ENCODE measurements at places on chromosomes 1 and 21. TPM values are rescaled to one million over a fixed set of nuclear protein-coding genes. Genes with fewer than 3 reads are reported as not detected.
A peak's percentile ranks its signal among the peaks of the same experiment; 100 is the strongest.

DNA sequence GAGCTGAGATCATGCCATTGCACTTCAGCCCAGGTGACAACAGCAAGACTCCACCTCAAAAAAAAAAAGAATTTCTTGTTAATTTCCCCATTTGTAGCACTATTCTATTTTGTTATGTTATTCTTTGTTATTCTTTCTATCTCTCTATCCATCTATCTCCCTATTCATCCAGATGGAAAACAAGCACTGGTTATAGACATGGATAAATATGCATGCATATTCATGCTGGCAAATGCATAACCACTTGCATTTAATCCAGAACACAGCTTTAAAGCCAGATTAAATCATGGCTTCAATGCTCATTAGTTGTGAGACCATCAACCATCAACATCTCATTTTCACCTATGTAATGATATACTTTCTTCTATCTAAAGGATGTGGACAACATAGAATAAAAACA, 21.5 kb upstream of the KLHL20 start:
- DNase-seq = no peak

GRCh38 chr1:221468546-221468945, 273.3 kb downstream of the DUSP10 start:
- DNase-seq = no peak

DNA sequence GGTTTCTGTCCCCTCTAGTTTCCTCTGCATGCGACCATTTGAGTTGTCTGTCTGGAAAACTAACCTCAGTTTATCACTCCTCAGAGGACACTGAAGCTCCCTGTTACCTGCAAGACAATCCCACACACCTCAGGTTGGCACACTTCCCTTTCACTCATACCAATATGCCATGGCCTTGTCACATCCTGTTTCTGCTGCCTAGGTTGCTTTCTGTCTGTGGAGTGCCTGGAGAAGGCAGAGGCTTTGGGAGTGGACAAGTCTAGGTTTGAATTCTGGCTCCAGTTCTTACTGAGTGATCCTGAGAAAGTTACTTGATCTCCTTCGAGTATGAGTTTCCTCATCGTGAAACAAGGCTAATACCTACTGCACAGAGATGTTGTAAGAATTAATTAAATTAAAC, 171.5 kb upstream of the CACYBP start:
- DNase-seq = no peak

DNA sequence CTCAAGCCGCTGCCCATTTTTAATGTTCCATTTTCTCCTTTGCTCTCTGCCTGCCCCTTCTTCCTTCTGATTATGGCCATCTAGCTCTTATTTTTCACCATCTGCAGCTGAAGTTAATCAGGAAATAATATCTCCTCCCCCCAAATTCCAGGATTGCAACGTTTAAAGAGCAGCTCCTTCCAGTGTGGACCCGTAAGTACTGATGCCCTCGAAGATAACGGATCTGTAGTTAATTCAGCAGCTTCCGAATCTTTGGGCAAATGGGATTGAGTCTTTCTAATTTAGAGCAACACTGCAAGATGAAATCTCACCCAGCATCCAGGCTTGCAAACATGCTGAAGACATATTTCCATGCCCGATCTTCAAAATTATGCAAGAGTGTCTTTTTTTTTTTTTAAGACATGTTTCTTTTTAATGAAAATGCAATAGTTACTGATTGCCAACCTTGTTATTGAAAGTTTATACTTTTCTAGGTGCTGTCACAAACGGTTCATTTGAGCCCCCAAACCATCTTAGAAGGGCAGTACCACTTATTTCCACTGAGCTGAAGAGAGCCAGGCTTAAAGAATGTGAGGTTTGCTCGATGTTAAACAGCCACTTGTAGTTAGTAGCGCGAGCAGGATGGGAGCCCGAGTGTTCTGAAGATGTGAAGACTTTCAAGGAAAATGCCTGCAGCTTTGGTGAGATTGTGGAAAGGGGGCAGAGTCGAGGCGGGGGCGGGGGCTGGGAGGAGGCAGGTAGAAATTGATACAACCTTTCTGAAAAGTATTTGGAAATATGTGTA, 10.9 kb upstream of the RCAN3 start:
- no peak for DNase-seq

Gene ACP6
- 14.2 TPM for total RNA-seq

Gene CHD1L
- 41.6 TPM for total RNA-seq

DNA sequence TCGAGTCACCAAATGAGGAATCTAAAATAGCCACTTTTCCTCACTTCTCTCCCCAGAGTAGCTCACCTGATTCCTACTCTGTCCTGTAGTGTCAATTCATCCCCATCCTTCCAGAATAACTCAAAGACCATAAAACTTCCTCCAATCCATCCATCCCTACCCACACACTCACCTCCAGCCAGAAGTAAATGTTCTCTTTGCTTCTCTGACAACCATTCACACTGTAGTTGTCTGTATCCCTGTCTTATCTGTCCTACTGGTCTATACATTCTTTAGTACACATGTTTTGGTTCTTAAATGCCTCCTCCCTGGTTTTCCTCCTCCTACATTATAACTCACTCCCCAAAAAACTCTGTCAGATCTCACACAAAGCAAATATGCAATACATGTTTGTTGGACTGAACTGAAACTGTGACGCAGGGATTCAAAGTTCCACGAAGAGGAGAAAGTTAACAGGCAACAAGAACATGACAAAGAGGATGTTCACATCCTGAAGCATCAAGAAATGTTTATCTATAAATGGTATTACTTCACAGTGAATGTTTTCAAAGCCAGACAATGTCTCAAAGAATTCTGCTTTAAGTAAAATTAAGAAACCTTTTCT, 11.0 kb downstream of the TP53BP2 start:
- no peak for DNase-seq

DNA sequence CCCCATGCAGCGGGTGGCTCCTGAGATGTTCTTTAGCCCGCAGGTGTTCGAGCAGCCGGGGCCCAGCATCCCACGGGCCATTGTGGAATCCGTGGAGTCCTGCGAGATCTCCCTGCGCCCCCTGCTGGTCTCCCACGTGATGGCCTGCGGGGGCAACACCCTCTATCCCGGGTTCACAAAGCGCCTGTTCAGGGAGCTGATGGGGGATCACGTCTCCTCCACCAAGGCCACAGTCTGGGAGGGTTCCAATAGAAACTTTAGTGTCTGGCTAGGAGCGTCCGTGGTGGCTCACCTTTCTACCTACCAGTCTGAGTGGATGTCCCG, 71.0 kb downstream of the ACTL8 start:
- DNase-seq = peak; percentile 48

Gene NUCKS1
- 135 TPM for total RNA-seq

- DNase-seq = no peak
These were observed 5.4 kb upstream of the TNFRSF4 start for GRCh38 chr1:1219341-1219740.

GRCh38 chr1:106080608-106081325, 975.7 kb upstream of the PRMT6 start:
- DNase-seq = peak; percentile 3

DNA sequence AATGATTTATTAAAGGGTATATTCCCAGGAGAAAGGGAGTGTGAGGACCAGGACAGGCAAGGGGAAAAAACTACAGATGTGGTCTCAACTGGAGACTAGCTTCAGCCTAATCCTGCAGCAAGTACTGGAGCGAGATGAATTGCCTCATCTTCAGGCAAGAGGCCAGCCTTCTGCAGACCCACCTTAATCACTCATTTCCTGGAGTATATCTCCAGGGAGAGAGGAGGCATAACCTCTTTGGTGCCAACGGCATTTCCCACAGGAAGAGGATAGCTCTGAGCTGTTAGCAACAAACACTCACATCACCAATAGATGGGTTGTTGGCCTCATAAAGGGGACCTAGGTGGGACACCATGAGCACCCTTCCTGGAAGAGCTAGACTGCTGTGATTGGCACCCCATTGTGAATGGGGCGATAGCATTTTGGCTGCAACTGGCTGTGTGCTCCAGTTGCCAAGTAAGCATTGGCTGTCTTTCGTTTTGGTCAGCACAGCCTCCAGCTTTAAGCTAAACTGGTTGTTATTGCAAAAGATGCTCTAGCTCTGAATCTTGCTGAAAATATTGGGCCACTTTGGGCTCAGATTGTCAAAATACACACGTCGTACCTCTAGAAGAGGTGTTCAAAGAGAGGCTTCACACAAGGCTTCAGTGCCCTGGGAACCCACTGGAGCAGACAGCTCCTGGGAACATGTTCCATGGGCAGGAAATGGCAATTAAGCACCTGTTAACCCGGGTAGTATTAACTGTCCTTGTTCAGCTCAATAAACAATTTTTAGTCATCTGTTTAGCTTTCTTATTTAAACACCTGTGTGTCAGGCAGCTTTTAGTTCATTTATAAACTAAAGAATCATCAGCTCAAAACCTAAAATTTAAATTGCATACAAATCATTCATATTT, 314.8 kb upstream of the C1orf87 start:
- DNase-seq = no peak

DNA sequence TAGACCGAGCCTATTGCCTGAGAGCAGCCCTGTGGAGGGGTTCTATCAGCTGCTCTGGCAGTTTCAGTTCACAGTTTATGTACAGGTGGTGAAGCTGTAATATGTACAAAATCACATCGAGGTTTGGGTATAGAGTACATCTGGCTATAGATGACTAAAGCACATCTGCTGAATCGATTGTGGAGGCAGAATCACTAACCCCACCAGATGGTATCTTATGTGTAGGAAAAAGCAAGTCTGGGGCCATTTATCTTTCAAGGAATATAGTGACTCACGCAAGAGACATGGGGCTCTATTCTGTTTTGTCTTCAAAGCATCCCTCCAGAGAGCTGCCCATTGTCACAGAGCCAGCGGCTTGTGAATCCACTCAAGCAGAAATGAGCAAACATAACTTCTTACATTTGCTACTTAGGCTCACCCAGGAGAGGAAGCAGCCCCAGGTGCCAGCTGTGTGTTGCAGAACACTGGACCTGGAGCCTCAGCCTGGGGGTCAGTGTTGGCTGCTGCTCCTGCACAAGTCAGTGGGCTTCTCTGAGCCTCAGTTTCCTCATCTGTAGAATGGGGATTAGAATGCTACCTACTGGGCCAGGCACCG, 21.3 kb downstream of the MIIP start:
- no peak for DNase-seq

DNA sequence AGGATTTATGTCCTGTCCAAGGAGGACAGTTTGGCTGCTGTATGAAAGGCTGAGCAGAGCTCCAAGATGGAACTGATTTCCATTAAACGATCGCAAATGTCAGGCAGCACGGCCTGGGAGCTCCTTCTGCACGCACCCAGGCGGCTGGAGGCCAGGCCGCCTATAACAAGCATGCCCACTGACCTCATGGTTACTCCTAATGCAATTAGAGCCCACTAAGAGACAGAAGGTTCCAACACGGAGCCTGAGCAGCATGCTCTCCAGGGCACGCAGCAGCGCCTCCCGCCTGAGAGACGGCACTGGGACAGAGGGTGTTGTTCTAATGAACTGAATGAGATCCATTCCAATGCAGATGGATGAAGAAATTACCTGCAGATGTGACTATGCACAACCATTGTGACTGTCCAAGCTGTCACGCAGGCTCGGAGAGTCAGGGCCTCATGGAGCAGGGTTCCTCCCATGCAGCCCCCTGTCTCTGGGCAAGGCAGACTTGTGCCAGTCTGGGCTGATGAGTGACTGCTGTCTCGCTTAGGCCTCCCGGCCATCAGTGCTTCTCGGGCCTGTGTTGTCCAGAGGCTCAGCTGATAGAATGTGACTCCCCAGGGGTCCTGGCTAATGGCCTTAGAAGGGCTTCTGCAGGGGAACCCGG, 25.2 kb upstream of the CDCA8 start:
- no peak for DNase-seq

- DNase-seq = no peak
These were observed 192.3 kb upstream of the C1orf87 start for GRCh38 chr1:60265560-60266535.

- no peak for DNase-seq
These were observed 19.3 kb downstream of the PHGDH start for GRCh38 chr1:119731060-119731459.

DNA sequence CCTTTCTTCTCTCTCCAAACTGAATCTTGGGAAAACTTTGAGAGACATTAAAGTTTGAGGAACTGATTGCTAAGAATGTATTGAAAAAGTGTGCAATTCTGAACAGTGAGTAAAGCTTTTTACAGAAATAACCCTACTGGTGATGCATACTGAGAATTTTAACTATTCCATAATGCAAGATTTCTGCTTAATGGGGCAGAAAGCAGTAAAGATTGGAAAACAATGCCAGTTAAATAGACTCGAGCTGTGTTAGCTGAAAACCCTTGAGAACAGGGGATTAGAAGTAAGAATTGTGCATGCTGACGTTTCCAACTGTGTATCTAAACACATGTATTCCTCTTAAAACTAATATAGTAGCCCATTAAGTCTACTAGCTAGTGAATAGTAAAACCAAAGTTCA, 1500.2 kb upstream of the PRMT6 start:
- no peak for DNase-seq

Gene AQP10
- 0.96 TPM for total RNA-seq

- no peak for DNase-seq
These were observed 12.1 kb downstream of the RGS1 start for GRCh38 chr1:192587386-192588266.

DNA sequence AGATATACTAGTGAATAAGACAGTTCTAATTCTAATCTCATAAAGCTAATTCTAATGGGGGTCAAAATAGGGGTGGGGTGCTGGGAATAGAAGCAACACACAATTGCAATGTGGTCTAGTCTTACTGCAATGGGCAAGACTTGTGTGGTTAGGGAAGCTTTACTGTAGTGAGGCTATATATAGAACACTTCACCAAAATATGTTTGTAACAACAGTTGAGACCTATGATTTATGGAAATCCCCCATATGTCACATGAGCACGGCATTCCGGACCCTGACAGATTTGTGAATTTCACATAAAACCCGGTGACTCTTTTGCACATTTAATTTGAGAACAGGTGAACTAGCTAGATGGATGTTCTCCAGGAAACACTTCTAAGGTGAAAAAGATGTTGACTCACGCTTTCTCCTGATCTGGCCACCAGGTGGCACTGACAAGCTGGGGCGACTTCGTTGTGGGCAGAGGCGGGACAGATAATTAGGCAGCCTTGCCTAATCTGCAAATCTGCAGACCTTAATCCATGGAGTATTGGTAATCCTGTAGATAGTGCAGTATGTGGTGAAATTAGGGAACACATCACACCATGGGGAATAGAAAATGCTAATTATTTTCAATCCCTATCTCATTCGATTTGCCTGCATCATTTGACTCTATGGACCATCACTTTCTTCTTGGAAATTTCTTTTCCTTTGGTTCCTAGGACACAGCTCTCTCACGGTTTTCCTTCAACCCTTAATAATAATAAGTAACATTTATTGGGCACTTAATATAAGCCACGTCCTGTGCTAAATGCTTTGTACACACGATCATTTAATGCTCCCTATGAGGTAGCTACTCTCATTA, 37.7 kb downstream of the KIAA0040 start:
- peak; percentile 77 for DNase-seq

Gene TARBP1
- 22.8 TPM for total RNA-seq

DNA sequence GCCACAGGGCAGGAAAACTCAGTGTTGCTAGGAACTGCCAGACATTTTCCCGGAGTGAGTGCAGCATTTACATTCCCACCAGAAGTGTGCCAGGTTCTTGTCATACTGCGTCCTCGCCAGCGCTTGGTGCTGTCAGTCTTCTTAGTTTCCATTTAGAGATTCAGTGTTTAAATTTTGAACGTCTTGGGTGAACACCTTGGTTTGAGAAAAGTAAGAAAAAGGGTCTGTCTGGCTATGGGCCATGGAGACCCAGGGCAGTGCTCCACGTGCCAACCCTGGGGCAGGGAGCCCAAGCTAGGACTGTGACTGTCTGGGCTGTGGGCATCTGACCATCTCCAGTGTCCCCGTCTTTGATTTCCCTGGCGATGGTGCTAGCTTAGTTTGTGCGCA, 16.0 kb downstream of the IBA57 start:
- DNase-seq = no peak

Gene CLDN8
- 0.84 TPM for total RNA-seq

- DNase-seq = no peak
These were observed 33.5 kb downstream of the CAPN8 start for GRCh38 chr1:223631956-223632355.
